NCI-H146 (cell line): ENCODE measurements at places on chromosomes 5 and 9.

GRCh38 chr5:94281236-94281801 lies 337.1 kb downstream of the KIAA0825 start:
- no peak for DNase-seq

DNA sequence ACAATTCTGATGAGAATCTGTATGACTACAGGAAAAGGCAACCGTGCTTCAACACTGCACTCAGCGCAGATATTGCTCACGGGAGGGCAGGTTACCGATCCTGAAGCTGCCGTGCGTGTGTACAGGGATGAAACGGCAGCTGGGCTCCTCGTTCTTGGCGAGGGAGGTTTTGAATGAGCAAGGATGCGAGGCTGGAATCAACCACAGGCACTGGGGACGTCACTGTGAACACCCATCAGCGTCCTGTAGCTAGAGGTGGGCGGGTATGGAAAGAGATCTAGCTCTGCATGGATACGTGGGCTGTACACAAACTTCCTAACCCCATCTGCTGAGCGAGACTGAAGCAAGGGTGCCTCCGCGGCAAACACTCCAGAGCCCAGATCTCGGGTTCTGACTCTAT lies 84.3 kb upstream of the COL5A1 start:
- DNase-seq: no peak

DNA sequence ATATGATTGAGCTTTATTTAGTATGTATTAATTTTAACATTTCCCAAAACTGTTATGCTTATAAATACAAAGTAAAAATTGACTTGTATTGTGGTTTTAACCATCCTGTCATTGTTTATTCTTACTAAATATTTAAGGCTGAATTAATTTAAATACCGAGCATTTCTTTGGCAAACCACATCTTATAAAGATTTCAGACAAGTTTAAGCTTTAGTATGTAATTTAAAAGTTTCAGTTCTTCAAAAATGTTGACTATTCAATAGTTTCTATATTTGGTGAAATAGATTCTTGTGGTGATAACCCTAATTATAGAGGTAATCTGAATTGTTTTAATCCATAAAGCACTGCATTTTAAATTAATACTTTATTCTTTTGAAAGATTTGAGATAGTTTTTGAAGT lies 65.5 kb downstream of the CCNH start:
- no peak for DNase-seq

DNA sequence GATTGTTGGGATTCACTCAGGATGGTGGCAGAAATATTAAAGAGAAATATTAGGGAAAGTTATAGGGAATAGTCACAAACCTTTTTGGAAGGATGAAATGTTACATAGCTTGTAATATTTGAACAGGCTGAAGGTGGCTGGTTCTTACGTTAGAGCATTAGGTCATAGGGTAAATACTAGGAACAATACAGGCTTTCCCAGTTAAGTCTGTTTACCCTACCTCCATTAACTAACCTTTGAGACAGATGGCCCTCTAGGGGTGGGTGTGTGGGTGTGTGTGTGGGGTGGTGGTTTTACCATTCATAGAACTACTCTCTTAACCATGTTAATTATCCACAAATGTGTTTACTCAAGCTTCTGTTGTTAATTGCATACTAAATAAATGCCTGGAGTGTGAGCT lies 94.3 kb upstream of the STK32A start:
- DNase-seq: peak; percentile 96

GRCh38 chr9:16245756-16246440 lies 624.6 kb downstream of the BNC2 start:
- DNase-seq: no peak

- no peak for DNase-seq
Measured at GRCh38 chr5:132024117-132024435, 12.6 kb upstream of the ACSL6 start.

DNA sequence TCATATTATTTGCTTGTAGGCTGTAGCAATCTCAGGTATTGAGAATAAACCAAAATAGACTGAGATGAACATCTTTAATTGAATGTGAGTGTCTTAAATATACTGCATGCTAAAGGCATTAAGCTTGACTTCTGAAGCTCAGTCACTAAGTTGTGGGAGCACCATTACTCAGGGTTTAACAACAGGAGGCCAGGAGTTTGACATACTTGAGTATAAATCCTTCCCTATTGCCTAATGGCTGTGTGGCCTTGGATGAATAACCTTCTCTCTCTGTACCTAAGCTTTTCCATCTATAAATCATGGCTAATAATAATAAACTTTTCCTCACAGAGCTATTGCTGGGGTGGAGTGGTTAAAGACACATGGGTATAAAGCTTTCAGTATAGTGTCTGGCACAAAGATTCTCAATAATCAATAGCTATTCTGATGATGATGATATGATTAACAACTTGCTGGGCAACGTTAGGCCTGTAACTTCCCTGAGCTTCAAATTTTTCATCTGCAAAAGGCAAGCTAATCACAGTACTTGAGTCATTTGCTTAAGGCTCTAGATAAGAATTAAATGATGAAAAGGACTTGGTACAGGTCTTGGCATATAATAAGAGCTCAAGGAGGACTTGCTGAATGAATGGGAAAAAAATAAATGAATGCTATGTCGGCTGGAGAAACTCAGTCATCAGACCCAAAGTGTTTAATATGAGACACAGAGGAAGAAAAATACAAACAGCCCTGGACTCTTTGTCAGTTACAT lies 174.0 kb upstream of the IL12B start:
- DNase-seq: no peak

DNA sequence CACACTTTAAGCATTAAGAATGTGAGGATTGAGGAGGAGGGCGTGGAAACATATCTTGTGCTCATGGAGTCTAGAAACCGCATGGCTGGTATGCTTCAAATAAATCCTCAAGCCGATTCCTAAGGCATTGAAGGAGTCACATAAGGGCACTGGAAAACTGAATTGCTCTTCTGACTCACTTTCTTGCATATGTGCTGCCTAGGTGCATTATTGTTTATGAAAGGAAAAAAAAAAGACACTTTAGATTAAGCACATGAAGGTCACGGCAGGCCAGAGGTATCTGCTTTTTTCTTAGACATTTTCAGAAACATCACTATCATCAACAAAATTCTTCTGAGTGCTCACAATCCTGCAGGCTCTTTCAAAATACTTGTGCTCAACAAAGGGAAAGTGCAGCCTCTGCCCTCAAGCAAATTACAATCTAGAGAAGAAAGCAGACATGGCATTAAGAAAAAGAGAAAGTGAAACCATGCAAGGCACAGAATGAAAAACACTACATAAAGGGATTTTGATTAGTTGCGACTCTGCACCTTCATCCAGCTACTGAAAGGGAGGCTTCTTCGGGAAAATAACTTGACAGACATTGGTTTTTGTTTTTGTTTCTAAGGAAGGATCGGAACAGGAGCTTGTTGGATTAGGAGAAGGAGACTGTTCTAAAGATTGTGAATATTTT lies 2117.6 kb downstream of the MAT2B start:
- no peak for DNase-seq

GRCh38 chr5:142811866-142812557 lies 41.8 kb downstream of the ARHGAP26 start:
- DNase-seq: no peak

- no peak for DNase-seq
Measured at GRCh38 chr9:130260816-130261765, 4.5 kb upstream of the HMCN2 start.

- DNase-seq: peak; percentile 39
Measured at GRCh38 chr5:126516133-126516532, 78.9 kb downstream of the ALDH7A1 start.

GRCh38 chr9:131752231-131752884 lies 12.5 kb upstream of the RAPGEF1 start:
- DNase-seq: no peak

DNA sequence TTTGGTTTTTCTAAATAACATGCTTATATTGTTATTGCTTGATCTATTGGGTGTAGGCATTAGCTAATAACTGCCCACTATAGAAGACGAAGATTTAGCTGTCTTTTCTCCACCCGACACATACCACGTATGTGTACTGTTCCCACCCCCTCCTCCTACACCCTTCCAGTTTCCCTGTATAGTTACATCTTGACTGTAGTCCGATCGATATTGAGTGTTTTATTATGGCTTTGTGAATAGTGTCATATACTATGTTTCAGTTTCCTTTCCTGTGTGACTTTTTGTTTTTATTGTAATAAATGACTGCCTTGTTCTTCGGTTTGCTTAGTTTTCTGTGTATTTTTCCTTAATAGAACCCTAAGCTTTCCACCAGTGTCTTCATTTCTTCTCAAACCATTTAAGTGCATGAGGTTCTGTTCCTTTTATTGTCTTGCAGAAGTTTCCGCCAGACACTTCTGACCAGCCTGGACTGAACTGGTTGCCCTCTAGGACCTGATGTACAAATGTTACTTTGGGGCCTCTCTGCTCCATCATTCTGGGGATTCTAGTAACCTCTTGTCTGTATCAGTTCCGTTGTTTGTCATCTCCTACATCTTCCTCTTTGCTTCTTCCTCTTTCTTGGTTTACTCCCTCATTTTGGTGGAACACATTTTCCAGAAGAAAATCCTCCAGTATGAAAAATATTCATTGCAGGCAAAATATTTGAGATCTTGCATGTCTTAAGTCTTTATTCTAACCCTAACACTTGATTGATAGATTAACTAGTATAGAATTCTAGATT lies 61.8 kb downstream of the PRKACG start:
- DNase-seq: no peak

DNA sequence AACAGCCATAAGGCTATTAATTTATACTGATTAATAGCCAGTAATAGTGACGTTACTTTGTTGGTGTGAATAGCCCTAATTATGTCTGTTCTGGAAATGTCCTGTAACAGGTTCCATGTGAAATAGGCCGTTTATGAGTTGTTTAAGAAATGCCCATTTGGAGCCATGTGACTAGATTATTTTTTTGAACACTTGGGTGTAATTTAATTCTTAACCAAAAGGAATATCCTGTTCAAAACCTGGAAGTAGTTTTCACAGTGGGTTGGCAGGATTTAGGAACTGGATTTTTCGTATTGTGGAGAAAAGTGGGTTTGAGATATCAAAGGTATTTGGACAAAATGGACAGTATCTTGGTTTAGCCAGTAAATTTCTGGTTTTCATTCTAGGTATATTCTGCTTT lies 1.3 kb downstream of the TENT2 start:
- DNase-seq: no peak

- DNase-seq: peak; percentile 47
Measured at GRCh38 chr9:35490155-35490909, 421 bp downstream of the RUSC2 start.

DNA sequence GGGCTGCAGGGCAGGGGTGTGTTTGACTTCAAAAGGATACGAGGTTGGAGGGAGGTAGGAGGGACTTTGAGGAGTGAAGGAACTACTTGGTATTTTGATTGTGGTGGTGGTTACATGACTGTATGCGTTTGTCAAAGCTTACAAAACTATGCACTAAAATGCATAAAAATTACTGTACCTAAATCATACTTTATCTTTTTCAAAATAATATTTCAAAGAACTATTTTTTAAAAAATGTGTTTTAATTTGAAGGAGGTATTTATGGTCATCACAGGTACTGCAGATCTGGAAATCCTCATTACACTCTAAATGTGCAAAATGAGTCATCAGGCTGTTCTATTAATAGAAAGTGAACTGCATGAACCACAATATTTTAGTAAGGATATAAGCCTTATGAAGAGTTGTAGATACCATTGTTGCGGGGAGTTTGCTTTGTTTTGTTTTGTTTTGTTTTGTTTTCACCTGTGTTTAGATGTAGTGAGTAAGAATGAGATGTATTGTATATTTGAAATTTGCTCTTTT lies 116.9 kb downstream of the ARRDC3 start:
- DNase-seq: no peak

DNA sequence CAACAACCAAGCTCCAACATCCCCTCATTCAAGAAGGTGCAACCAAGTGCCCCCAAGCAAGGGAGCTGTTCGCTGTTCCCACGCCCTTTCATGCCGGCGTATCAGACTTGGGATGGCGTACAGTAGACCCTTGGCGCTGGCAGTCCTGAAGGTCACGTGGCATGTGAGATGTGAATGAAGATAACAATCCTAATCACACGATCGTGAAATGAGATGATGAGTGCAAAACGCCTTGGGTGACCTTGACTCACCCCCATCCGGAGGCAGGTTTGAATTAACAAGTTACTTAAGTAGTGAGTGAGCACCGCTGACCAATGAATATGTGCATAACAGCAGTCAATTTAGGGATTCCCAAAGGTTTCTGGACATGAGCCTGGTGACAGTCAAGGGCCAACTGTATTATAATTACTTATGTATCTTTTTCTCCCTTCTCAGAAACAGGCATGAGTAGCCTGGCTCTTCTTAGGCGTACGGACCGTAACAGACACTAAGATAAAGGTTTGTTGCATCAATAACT lies 150.2 kb downstream of the TTLL11 start:
- DNase-seq: no peak
